Right lobe of liver (tissue), 6 donors: ENCODE measurements at places on chromosomes 1 and 21.
A peak's percentile ranks its signal among the peaks of the same experiment; 100 is the strongest.

GRCh38 chr1:238658763-238659162 is 727.6 kb upstream of the CHRM3 start:
- DNase-seq, result no peak

DNA sequence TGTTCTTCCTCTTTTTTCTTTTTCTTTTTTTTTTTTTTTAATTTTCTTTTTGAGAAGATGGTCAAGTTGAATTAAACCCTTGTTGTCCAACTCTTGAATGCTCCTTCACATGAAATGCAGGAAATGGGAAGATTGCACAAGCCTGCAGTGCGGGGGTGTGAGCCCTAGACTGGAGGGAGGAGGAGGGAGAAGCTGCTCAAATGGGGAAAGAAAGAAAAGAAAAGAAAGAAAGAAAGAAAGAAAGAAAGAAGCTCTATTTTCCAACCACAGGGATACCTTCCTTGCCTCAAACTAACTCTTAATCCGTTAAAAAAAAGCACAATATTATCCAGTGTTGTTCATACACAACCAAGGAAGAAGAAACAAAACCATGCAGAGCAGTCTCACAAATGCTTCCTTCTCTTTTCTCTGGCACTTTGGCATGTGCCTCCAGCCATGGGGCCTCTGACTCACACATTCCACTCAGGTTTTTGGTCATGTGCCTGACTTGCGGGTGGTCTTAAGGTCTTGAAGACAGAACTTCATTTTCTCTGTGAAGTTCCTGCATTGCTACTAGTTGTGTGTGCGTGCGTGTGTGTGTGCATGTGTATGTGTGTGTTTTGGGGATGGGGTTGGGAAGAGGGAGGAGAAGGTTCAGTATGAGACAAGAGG is 276.1 kb downstream of the RPS6KC1 start:
- DNase-seq, result no peak

- DNase-seq, result peak; percentile 70
These were observed 55.8 kb downstream of the YARS1 start for GRCh38 chr1:32761253-32761877.

DNA sequence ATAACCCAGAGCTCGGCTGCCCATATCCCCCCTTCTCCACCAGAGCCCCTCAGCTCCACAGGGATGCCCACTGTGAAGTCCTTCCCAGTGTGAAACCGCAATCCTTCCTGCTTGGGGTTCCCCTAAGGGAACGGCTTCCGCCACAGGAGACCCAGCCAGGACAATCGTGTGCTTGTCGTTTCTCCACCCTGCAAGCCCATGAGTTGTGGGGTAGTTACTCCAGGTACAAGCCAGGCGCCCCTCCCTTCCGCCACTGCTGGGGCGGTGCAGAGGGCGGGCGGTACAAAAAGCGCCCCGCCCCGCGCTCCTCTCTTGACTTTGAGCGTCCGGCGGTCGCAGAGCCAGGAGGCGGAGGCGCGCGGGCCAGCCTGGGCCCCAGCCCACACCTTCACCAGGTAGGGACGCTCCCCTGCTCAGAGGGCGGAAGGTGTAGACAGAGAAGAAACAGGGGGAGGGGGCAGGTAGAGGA is at the start of gene TINAGL1:
TSS of gene TINAGL1 (plus strand) at position 315 of the 469 bp plus-strand sequence. CDS start 634 bp downstream, outside the sequence.
- DNase-seq, result no peak

DNA sequence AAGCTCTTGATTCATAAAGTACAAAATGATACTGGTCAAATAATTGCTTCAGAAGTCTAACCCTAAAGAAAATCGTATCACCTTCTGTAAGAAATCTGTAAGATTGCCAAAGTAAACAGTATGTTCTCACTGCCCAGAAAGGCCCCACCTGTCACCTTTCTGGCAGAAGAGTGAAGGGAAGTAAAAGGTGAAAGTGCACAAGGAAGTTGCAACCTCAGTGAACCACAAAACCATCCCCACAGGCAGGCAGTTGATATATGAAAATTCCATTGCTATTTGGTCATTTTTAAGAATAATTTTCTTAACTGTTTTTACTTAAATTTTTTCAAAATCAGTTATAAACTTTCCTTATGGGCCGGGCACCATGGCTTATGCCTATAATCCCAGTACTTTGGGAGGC is 48.5 kb upstream of the FBXO28 start:
- DNase-seq, result no peak

DNA sequence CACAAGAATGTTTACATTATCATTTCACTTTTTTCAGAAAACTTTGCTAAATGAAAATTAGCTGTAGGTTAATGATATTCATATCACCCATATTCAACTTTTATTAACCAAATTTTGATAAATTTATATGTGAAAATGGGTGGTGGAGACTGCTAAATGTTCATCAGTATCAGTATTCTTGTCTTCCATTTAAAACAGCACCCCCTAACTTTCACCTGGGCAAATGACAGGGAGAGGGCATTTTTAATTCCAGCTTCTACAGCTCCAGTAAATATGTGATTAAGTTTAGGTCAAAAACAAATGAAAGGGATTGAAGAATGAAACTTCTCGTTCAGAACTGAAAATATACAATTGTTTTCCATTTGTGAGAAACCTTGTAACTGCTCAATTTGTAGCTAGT is 722.2 kb downstream of the KCNT2 start:
- no peak for DNase-seq

- no peak for DNase-seq
These were observed 171.5 kb downstream of the AJAP1 start for GRCh38 chr1:4825800-4826450.

- DNase-seq, result no peak
These were observed 7.8 kb downstream of the KCNJ10 start for GRCh38 chr1:160062230-160062532.

DNA sequence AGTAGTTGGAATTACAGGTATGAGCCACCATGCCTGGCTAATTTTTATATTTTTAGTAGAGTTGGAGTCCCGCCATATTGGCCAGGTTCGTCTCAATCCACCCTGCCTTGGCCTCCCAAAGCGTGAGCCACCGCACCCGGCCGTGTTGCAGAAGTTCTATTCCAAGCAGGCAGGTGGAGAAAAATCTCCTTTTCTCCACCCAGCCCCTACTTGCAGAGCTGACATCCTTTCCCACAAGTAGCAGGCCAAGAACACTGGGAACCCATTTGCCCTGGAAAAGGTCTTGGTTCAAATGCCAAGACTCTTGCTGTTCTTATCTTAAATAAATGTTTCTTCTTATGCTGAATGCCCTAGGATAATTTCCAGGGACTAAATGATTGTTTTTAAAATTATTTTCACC is 17.5 kb downstream of the AGL start:
- no peak for DNase-seq

- no peak for DNase-seq
These were observed 58.5 kb downstream of the SERBP1 start for GRCh38 chr1:67371681-67372080.
